ENCODE measurements at places on chromosomes 3 and 15.

- DNase-seq: no peak
Measured at GRCh38 chr3:14042680-14043079, 82.0 kb downstream of the CHCHD4 start.

- DNase-seq: no peak
Measured at GRCh38 chr3:31142139-31142538, 247.7 kb upstream of the GADL1 start.

- DNase-seq: no peak
Measured at GRCh38 chr3:195203606-195204005, 67.4 kb downstream of the XXYLT1 start.

- no peak for DNase-seq
Measured at GRCh38 chr15:100905850-100906249, 13.3 kb upstream of the LRRK1 start.

- DNase-seq: peak; percentile 22
Measured at GRCh38 chr15:65032801-65033537, 3.5 kb upstream of the MTFMT start.

GRCh38 chr15:62740141-62741004, 302.2 kb upstream of the TPM1 start:
- peak; percentile 74 for DNase-seq

DNA sequence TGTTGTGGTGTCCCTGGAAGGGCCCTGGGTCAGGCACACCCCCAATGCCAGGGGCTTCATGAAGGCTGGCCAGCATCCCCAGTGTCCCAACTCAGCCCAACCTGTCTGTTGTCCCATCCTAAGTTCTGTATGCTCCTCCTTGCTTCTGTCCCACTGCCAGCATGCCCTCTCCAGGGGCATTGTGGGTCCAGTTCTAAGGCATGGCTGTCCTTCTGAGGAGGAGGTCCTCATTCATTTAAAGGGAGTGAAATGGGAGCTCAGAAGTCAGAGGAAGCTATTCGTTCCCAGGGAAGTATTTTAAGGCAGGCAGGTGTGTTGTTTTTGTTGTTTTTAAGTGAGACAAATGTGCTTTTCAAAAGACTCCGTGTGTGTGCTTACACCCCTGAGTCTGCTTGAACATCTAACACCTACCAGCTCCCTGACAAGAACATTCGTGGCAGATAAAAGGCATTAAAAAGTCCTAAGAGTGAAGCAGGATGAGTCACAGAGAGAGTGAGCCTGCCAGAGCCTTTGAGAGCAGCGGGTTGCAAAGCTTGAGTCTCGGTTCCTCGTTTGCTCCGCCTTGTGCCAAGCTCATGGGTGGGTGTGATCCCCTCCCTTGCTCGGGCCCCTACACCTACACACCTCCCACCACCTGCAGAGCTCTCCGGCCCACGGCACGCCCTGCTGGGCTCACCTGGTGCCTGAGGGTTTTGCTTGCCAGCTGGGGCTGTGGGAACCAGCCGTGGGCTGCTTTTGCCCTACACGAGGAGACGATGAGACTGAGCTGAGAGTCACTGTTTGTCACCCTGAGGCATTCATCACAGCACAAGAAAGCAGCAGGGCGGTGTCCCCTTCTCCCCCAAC, 183.4 kb upstream of the TOPAZ1 start:
- DNase-seq: no peak

- no peak for DNase-seq
Measured at GRCh38 chr3:83011481-83011880, 1250.0 kb upstream of the GBE1 start.

GRCh38 chr3:45618081-45618509, 23.5 kb downstream of the LIMD1 start:
- no peak for DNase-seq

DNA sequence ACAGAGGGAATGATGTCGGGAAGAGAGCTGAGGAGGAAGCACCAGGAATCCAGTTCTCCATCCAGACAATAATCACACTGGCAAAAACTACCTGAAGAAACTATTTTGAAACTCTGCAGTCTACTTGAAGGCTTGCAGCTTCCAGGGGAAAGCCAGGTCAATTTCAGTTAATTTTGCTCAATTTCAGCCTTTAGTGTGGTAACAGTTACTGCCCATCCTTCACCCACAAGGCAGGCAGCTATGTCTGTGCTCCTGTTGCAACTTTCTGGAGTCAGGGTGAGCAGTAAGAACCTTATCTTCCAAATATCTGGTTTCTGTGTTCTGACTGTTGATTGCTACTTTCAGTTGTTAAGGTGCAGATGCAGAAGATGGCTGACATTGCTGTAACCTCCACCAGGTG, 221.7 kb downstream of the ADAMTS17 start:
- no peak for DNase-seq

DNA sequence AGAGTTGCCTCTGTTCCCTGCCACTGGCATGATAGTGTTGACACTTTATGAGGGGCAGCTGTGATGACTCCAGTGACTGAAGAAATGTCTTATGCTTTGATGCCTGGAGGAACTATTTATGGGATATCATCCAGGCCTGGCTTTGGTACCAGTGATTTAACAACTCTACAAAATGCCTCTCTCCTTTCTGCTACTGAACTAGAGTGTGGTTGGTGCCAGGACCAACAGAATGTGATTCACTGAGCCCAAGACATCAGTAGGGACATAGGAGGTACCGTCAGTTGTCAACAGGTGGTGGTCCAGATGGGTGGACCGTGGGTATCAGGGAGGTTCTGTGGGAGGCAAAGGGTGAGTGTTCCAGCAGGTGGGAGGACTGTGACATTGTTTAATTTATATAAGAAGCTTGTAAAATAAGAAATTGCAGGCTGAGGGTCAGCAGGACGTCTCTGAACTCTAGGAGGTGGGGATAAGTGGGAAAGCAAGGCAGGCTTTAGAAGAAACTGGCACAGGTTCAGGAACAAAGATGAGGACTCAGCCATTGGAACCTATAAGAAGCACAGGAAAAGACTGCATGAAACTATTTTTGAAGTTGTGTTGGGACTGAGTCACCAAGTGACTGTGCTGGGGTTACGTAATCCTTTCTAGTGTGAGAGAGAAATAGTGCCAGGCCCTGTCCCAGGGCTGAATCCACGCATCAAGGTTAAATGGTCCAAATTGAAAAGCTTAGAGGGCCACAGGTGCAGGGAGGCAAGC, 28.5 kb upstream of the SLC7A14 start:
- peak; percentile 35 for DNase-seq

- DNase-seq: no peak
Measured at GRCh38 chr15:101089579-101090427, 162.0 kb downstream of the CHSY1 start.

DNA sequence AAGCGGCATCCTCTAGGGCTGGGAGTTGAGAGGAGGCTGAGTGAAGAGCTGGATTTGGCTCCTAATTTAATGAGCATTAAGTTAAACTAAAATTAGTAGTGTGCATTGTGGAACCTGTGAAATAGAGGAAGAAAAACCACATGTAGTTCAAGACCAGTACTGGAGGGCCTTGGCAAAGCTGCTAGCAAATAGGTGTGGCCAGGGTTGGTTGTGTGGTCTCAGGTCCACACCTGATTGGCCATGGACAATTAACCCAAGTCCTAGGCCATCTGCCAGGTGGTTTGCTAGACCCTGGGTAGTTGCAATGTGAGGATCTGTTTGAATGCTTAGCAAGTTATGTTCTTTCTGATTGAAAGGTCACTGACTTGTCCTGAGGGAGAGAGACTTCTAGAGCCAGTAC, 275.5 kb downstream of the PDCD6IP start:
- DNase-seq: no peak

GRCh38 chr3:176696816-176697215, 500.5 kb downstream of the TBL1XR1 start:
- no peak for DNase-seq

DNA sequence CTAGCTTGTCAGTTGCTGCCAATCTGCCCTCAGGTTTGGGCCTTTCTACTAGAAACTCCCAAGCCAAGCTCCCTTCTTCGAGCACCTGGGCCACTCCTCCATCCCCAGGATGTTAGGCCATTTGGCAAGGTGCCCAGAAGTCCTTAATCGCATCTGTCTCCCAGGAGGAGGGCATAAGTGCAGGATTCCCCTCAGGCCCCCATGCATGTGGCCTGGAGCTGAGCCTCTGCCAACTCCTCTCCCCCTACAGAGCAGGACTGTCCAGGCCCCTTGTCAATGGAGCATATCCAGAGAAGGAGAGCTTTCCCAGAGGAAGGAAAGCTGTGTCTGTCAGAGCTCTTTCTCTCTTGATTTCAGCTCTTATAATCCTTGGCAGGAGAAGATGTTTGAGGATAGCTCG, 182.6 kb upstream of the ROPN1 start:
- no peak for DNase-seq

- DNase-seq: no peak
Measured at GRCh38 chr3:157631478-157631877, 128.3 kb upstream of the VEPH1 start.

DNA sequence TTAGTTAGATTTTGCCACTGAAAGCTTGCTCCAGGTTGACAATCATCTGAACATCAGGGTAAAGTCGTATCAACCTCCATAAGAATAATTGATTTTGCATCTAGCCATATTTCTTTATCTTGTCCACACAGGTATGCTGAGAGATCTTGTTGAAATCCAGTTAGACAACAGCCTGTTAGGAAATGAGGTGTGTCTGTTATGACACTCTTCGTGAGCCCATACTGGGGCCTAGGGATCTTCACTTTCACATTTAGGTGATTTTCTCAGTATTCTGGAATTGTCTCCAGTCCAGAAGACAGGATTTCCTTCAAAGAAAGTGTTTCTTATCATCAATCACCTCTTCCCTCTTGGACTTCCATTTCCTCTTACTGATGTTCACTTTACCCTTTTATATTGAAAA, 18.1 kb downstream of the DNAJB11 start:
- no peak for DNase-seq

GRCh38 chr3:168083906-168084305, 11.8 kb downstream of the GOLIM4 start:
- no peak for DNase-seq

GRCh38 chr15:82043796-82044372, 1.9 kb downstream of the MEX3B start:
- no peak for DNase-seq

GRCh38 chr15:64152507-64153387, 1.2 kb downstream of the SNX22 start:
- no peak for DNase-seq

DNA sequence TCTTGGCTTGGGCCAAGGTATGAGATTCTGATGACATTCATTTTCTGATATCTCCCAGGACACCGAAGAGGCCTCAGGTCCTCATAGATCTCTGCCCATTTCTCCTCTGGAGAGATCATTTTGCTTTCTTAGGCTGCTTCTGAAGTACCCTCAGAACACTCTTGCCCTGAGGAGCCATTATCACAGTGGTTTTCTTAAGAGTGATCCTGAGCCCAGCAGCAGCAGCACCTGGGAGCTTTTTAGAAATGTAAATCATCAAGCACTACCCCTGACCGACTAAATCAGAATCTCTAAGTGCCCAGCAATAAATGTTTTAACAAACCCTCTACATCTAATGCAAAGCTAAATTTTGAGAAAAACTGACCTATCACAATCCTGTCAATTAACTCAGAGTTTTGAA, 40.6 kb upstream of the SLC9A9 start:
- DNase-seq: no peak

DNA sequence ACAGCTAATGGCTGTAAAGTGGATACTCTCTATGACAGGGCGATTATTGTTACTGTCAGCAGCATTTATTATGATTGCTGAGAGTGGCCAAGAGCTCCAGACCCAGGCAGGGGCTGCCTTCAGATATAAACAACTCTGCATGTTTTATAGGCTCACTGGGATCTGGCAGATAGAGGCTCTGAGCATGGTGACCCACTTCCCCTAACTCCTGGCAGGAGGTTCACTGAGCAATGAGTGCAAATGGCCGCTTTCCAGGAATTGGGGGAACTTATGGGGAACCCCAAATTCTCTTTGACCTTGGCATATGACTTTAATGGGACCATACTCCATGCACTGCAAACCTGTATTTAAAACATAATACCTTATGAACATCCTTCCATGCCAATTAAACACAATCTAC, 59.0 kb downstream of the SCN5A start:
- DNase-seq: no peak

DNA sequence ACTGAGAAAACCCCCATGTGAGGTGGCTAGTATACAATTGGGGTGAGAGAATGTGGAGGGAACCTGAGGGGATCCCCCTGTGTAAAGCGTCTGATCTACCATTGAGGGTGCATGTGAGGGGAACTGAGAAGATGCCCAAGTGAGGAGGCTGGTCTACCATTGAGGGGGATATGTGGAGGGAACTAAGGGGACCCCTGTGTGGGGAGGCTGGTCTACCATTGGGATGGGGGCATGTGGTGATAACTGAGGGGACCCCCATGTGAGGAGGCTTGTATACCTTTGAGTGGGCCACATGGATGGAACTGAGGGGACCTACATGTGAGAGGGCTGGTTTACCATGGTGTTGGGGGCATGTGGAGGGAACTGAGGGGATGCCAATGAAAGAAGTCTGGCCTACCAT, 160.8 kb downstream of the FBLN2 start:
- no peak for DNase-seq

DNA sequence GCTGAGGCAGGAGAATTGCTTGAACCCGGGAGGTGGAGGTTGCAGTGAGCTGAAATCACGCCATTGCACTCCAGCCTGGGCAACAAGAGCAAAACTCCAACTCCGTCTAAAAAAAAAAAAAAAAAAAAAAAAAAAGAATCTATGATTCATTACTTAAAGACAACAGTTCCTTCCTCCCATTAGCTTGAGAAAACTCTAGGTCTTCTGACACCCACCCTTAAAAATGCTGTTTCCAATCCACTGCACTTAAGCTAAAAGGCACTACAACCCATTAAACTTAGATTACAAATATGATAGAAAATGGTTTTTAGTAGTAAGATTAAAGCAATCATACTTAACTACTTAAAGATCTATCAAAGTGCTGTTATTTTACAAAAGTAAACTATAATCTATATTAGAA, 40.0 kb upstream of the BHLHE40 start:
- no peak for DNase-seq

DNA sequence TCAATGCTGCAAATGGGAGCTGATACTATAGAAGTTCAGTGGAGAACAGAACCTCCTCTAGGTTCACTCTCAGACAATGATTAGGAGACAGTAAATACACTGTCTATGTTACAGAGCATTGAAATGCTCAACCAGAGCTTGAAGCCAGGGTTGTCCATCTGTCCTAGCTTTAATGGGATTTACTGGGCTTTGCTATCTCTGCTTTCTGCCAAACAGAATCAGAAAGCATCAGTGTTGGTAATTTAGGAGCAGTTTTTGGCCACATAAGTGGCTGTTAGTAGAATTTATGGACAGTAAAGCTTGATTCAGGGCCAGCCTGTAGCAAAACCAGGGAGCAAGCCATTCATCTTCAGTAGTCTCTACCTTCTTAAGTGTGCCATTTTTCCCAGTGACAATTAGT, 396.3 kb downstream of the LSAMP start:
- DNase-seq: no peak

DNA sequence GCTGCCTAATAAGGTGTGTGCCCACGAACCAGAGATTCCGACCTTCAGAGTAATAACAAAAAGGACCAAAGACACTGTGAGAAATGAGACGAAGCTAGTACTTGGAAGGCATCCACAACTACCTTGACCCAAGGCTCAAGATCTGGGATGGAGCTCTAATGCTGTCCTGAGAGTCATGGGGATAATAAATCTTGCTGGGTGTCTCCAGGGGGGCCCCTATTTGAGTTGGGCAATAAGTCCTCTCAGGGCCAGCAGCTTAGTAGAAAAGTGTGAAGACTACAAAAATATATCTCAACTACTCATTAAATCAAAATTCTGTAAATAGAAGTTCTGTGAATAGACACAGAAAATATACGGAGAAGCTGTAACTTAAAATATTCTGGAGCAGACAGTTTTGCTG, 2.9 kb upstream of the NDN start:
- no peak for DNase-seq

Data from anterior cingulate cortex (tissue), 58 donors.